ENCODE measurements at places on chromosomes 3 and 15. TPM values are rescaled to one million over a fixed set of nuclear protein-coding genes. Genes with fewer than 3 reads are reported as not detected.

PATL2 gene
- not detected for total RNA-seq

TTLL13 gene
- not detected for total RNA-seq

TRPM1 gene
- total RNA-seq = not detected

GP9 gene
- total RNA-seq = not detected

SCN10A gene
- total RNA-seq = not detected

REC114 gene
- not detected for total RNA-seq

ROPN1B gene
- not detected for total RNA-seq

CAMK2N2 gene
- not detected for total RNA-seq

IMPG2 gene
- under 0.01 TPM for total RNA-seq

GOLGA8T gene
- not detected for total RNA-seq

ATP10A gene
- total RNA-seq = 1.8 TPM

DNASE1L3 gene
- not detected for total RNA-seq

SCAMP5 gene
- 0.45 TPM for total RNA-seq

OR5K2 gene
- total RNA-seq = not detected

FAM174B gene
- 0.84 TPM for total RNA-seq

COL6A5 gene
- not detected for total RNA-seq

NOX5 gene
- not detected for total RNA-seq

TTC23 gene
- 15.8 TPM for total RNA-seq

KLHL40 gene
- total RNA-seq = not detected

TIMP4 gene
- total RNA-seq = 11.3 TPM

USP50 gene
- total RNA-seq = not detected

CCDC39 gene
- total RNA-seq = not detected

DNAH12 gene
- total RNA-seq = not detected

GHSR gene
- not detected for total RNA-seq

IQCH gene
- 1.9 TPM for total RNA-seq

ALDH1L1 gene
- total RNA-seq = 0.15 TPM

UBAP1L gene
- total RNA-seq = under 0.01 TPM

MAP2K5 gene
- total RNA-seq = 4.9 TPM

GOLGA8K gene
- total RNA-seq = not detected

FANCD2 gene
- total RNA-seq = 38.7 TPM

GPR149 gene
- total RNA-seq = not detected

ZNF502 gene
- 1.6 TPM for total RNA-seq

STRIT1 gene
- not detected for total RNA-seq

CFAP20DC gene
- total RNA-seq = 2.5 TPM

PODXL2 gene
- 7.1 TPM for total RNA-seq

PPARG gene
- 41.9 TPM for total RNA-seq

TM4SF4 gene
- not detected for total RNA-seq

ZNF860 gene
- 0.17 TPM for total RNA-seq

ITIH3 gene
- total RNA-seq = not detected

TP63 gene
- total RNA-seq = not detected

TUSC7 gene
- total RNA-seq = not detected

CLDN16 gene
- not detected for total RNA-seq

GABRA5 gene
- 0.30 TPM for total RNA-seq

NMD3 gene
- total RNA-seq = 34.8 TPM

LINGO1 gene
- total RNA-seq = not detected

GOLGA8Q gene
- total RNA-seq = not detected

SMCO1 gene
- 0.34 TPM for total RNA-seq

CISH gene
- 2.1 TPM for total RNA-seq

MYO5A gene
- 18.5 TPM for total RNA-seq

IL17RB gene
- total RNA-seq = not detected

RBP2 gene
- total RNA-seq = not detected

DISP2 gene
- 0.30 TPM for total RNA-seq

GPR160 gene
- 0.15 TPM for total RNA-seq

MAP1A gene
- 18.7 TPM for total RNA-seq

Data from bronchus fibroblast of lung (primary cell).